ENCODE measurements at places on chromosomes 13 and 19.

GRCh38 chr19:48780631-48781391 lies 25.5 kb downstream of the FGF21 start:
- no peak for DNase-seq

GRCh38 chr19:16957151-16957701 lies 68.4 kb downstream of the F2RL3 start:
- DNase-seq = no peak

DNA sequence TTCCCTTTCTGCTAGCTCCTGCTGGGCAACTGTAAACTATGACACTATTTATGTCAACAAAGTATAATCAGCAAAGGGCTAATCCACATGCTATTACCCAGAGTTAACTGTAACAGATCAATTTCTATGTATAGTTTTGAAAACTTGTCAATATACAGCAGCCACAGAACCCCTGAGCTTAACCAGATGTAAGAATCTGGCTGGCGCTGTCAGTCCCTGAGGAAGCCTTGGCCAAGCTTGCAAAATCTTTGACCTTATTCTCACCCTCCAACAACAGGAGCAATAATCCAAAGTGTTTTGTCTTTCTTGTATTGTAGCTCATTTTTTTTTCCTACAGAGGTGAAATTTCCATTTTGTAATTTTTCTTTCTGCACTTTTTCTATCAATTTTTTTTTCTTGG lies 1230.1 kb upstream of the SLC10A2 start:
- DNase-seq = no peak

DNA sequence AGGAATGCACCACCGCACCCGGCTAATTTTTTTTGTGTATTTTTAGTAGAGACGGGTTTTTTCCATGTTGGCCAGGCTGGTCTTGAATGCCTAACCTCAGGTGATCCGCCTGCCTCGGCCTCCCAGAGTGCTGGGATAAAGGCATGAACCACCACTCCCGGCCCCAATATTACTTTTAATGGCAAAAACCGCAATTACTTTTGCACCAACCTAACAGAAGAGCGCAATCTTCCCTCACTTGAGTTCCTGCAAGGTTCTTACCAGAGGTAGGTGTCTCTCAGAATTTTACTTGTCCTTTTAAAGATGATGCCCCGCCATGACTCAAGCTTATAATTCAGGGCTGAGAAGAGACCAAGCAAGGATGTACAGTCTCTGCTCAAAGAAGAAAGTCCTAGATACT lies 1774.1 kb upstream of the PCDH20 start:
- DNase-seq = no peak

GRCh38 chr13:51071493-51071892 lies 39.6 kb downstream of the C13orf42 start:
- no peak for DNase-seq

DNA sequence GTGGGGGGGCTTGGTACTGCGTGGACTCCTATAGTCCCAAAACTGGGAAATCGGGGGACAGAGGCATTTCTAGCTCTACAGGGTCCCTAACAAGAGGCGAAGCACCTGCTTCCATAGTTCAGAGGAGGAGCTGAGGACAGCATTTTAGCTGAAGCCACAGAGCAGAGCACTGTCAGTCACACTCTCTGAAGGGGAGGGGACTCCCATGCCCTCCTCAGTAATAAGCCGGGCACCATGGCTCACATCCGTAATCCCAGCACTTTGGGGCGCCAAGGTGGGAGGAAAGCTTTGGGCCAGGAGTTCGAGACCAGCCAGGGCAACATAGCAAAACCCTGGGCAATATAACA lies 3.8 kb downstream of the NPAS1 start:
- no peak for DNase-seq

- DNase-seq = no peak
Observed at GRCh38 chr13:103525530-103525929, 459.3 kb upstream of the SLC10A2 start.

DNA sequence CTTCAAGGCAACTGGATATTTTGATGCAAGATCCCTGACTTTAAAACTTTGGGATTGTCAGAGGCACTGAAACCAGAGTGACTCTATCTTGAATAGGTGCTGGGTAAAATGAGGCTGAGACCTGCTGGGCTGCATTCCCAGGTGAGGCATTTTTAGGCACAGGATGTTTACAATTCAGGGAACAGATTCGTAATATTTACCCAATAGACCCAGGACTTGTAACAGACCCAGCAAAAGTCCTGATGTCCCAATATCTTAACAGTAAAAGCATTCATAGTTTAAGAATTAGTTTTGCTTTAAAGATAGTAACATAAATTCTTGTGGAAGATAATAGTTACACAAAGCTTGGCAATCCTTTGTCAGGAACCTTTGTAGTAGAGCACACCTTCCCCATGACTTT lies 166.2 kb downstream of the FGF14 start:
- DNase-seq = no peak

- no peak for DNase-seq
Observed at GRCh38 chr19:16142032-16142580, 1.4 kb upstream of the HSH2D start.

- DNase-seq = no peak
Observed at GRCh38 chr19:28217022-28217421, 995.9 kb downstream of the UQCRFS1 start.

- no peak for DNase-seq
Observed at GRCh38 chr13:74891610-74892009, 590.4 kb downstream of the TBC1D4 start.

GRCh38 chr13:47038188-47038587 lies 141.3 kb upstream of the HTR2A start:
- DNase-seq = no peak

Measured in stimulated activated CD8-positive, alpha-beta memory T cell treated with anti-CD3 and anti-CD28 coated beads, Interleukin-7, amount 100 ng/mL, for 24 hours (primary cell).